Peyer's patch (tissue), 4 donors: ENCODE measurements at places on chromosomes 4 and X. TPM values are rescaled to one million over a fixed set of nuclear protein-coding genes. Genes with fewer than 3 reads are reported as not detected.
A peak's percentile ranks its signal among the peaks of the same experiment; 100 is the strongest.

PPEF2 gene
- total RNA-seq, result not detected

GRCh38 chr4:161359491-161359890, 804.3 kb downstream of the FSTL5 start:
- no peaks in the 10 kb centered on the region for H3K4me1 ChIP-seq
- no peak for DNase-seq
- H3K4me3 ChIP-seq, result no peak overlapping the region

MSANTD1 gene
- total RNA-seq, result 0.35 TPM

- H3K4me1 ChIP-seq, result no peaks in the 10 kb centered on the region
- H3K27me3 ChIP-seq, result no peaks in the 10 kb centered on the region
- H3K27ac ChIP-seq, result no peak overlapping the region
- DNase-seq, result no peak
These were observed 86.8 kb downstream of the WDFY3 start for GRCh38 chr4:84879651-84880200.

GRCh38 chr4:142801966-142802365, 44.1 kb downstream of the INPP4B start:
- no peak overlapping the region for H3K4me3 ChIP-seq
- no peak overlapping the region for H3K27ac ChIP-seq
- H3K4me1 ChIP-seq, result no peaks in the 10 kb centered on the region
- DNase-seq, result no peak

- H3K36me3 ChIP-seq, result no peaks in the 10 kb centered on the region
- no peaks in the 10 kb centered on the region for H3K27me3 ChIP-seq
- DNase-seq, result no peak
- H3K27ac ChIP-seq, result peak overlapping the region; percentile 50
These were observed 480 bp upstream of the RADX start for GRCh38 chrX:106611317-106611678.

DNA sequence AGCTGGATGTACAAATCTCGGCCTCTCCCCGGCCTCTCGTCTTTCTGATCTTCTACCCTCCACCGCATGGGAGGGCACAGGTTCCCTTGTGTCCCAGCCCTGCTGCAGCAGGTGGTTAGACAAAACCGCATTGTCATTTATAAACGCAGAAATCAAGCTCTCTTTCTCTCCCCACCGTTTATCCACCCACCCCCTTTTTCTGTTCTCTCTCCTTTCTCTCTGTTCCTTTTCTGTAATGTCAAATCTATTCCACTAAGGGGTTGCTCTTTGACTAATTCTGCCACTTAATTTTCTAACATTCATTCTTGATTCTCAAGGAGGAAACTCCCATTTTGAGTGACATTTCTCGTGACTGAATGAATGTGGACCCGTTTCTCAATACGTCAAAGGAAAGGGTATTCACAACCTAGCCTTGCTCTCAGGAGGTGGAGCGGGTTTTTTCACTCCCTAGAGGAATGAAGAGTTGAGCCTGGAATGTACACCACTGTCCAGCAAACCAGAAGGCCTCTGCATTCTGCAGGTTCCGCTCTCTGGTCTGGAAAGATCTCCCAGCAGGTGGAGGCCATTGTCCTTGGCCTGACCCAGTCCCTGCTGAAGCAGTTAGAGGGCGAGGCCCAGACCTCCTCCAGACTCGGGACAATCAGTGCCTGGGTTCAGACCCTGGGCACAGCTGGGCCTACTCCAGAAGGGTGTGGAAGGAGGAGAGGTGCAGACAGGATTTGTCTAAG, 70.9 kb upstream of the ENPP6 start:
- peak overlapping the region; percentile 50 for H3K27ac ChIP-seq
- no peak for DNase-seq
- no peaks in the 10 kb centered on the region for H3K36me3 ChIP-seq

DNA sequence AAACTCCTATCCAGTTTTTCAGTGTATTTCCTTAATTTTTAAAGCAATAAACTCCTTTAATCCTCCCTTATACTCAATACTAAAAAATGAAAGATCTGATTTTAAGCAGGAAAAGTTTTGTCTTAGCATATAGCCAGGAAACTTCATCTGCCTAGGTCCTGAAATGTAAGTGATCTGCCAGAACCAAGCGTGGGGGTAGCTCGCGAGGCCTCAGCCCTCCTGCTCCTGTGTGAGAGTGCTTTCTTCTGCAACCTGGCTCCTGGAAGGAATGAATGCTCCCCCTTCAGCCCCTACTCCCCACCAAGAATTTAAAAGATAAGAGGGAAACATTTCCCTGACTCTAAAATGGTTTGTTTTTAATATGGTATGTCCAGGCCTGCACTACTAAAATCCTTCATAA, 160.1 kb downstream of the CBR4 start:
- no peak overlapping the region for H3K4me3 ChIP-seq
- H3K36me3 ChIP-seq, result no peaks in the 10 kb centered on the region
- DNase-seq, result no peak
- H3K27me3 ChIP-seq, result no peaks in the 10 kb centered on the region

DNA sequence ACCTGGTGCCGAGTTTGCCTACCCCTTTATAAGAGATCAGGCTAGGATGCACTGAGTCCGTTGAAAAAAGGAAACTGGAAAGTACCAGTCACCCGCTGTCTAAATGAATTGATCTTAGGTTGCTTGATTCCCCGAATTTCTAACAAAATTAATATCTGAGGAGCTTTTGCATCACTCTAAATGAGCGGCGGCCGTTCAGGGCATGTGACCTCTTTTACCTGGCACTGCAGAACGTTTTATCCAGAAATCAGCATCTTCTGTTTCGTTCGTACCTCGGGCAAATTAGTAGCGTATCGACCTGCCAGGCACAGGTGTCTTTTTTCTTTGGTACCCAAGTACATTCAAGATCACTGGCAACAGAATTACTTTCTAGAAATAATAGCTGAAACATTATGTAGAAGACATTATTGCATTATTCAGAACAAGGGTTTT, 876 bp downstream of the KLHL2 start:
- no peak overlapping the region for H3K27ac ChIP-seq
- H3K4me1 ChIP-seq, result peaks cover 3% of the 10 kb centered on the region
- H3K27me3 ChIP-seq, result no peaks in the 10 kb centered on the region
- no peaks in the 10 kb centered on the region for H3K36me3 ChIP-seq

AMBN gene
- not detected for total RNA-seq

- DNase-seq, result no peak
- no peak overlapping the region for H3K27ac ChIP-seq
- H3K27me3 ChIP-seq, result no peaks in the 10 kb centered on the region
- H3K4me1 ChIP-seq, result no peaks in the 10 kb centered on the region
- H3K36me3 ChIP-seq, result no peaks in the 10 kb centered on the region
- no peak overlapping the region for H3K4me3 ChIP-seq
These were observed 39.6 kb downstream of the ZNF827 start for GRCh38 chr4:145898926-145899531.

GRCh38 chr4:8417071-8417614, 23.4 kb downstream of the ACOX3 start:
- peaks cover 30% of the 10 kb centered on the region for H3K36me3 ChIP-seq
- H3K27ac ChIP-seq, result no peak overlapping the region
- no peaks in the 10 kb centered on the region for H3K27me3 ChIP-seq
- DNase-seq, result no peak
- no peaks in the 10 kb centered on the region for H3K4me1 ChIP-seq

MAP3K15 gene
- total RNA-seq, result not detected

MMAA gene
- total RNA-seq, result 9.3 TPM

ETNPPL gene
- not detected for total RNA-seq

SH3D19 gene
- 248 TPM for total RNA-seq

PCDH18 gene
- total RNA-seq, result 16.0 TPM

GRCh38 chr4:177006331-177006730, 213.6 kb upstream of the VEGFC start:
- no peak overlapping the region for H3K27ac ChIP-seq
- H3K4me3 ChIP-seq, result no peak overlapping the region
- no peak for DNase-seq
- no peaks in the 10 kb centered on the region for H3K4me1 ChIP-seq

ADH1B gene
- total RNA-seq, result 72.0 TPM

DNA sequence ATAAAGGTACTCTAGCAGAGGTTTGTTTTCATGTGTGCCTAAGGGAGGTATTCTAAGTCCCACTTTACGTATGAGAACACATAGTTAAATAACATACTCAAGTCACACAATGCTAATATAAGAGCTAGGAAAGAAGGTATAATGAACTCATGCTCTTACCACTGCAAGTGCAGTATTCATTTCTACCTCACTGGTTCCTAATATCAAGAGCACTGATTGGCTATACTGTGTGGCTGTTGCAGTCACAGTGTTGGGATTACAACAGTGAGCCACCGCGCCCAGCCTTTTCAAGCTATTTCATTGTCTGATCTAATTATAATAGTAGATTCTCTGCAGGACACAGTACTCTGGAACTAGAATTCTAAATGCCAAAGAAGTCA, 84.0 kb downstream of the PDS5A start:
- H3K36me3 ChIP-seq, result no peaks in the 10 kb centered on the region
- no peak overlapping the region for H3K27ac ChIP-seq
- H3K4me3 ChIP-seq, result no peak overlapping the region
- no peak for DNase-seq

GRCh38 chr4:141680060-141680459, 43.7 kb downstream of the IL15 start:
- H3K4me1 ChIP-seq, result no peaks in the 10 kb centered on the region
- H3K27ac ChIP-seq, result no peak overlapping the region
- H3K4me3 ChIP-seq, result no peak overlapping the region
- DNase-seq, result no peak
- H3K36me3 ChIP-seq, result no peaks in the 10 kb centered on the region
- no peaks in the 10 kb centered on the region for H3K27me3 ChIP-seq

DNA sequence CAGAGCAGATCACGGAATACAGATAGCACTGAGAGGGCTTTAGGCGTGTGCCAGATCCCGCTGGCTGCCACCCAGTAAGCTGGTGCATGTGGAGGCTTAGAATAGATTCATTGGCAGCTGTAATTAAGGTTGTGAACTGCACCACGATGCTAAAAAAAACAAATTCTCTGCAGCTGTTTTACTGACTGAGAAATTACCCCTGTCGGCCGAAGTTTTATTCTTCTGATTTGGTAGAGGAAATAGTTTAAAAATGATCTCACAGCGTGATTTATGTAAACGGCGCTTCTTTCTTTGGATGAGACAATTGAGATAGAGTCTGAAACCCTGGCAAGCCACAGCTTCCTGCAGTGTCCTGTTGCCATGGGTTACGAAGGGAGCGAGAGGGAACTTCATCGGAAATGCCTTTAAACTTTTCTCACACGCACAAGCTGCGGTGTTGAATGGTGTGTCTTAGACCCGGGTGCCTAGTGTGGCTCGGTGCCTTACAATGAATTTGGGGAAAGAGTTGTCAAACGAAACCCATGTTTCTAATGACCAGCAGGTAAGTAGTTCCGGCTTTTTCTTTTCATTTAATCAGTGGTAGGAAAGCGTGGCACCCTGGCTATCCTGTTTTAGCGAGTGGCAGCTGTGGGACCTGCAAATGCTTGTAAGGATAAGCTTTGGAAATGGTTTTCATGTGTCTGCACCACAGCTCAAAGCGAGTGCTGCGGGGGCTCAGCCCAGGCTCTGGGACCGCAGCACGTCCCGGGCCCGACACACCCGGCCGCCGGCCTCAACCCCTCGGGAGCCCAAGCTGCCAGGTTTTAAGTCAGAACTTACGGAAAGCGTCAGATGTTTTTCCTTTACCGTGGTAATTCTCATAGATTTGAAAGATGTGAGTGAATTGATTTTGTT, 71.7 kb upstream of the HGFAC start:
- H3K4me1 ChIP-seq, result no peaks in the 10 kb centered on the region
- H3K27me3 ChIP-seq, result no peaks in the 10 kb centered on the region
- DNase-seq, result no peak
- peak overlapping the region; percentile 9 for H3K4me3 ChIP-seq
- no peaks in the 10 kb centered on the region for H3K36me3 ChIP-seq

LEF1 gene
- 0.53 TPM for total RNA-seq

- no peaks in the 10 kb centered on the region for H3K27me3 ChIP-seq
- no peaks in the 10 kb centered on the region for H3K36me3 ChIP-seq
- H3K4me3 ChIP-seq, result no peak overlapping the region
- no peak overlapping the region for H3K27ac ChIP-seq
- no peak for DNase-seq
- H3K4me1 ChIP-seq, result no peaks in the 10 kb centered on the region
These were observed 69.8 kb downstream of the ZFX start for GRCh38 chrX:24219320-24219719.

SMIM31 gene
- 17.3 TPM for total RNA-seq

- H3K27me3 ChIP-seq, result no peaks in the 10 kb centered on the region
- no peaks in the 10 kb centered on the region for H3K36me3 ChIP-seq
- H3K4me1 ChIP-seq, result no peaks in the 10 kb centered on the region
- H3K4me3 ChIP-seq, result no peak overlapping the region
These were observed 611.0 kb upstream of the PABPC4L start for GRCh38 chr4:134812611-134813010.

GRCh38 chr4:115260195-115260594, 146.8 kb upstream of the NDST4 start:
- H3K27me3 ChIP-seq, result no peaks in the 10 kb centered on the region
- no peaks in the 10 kb centered on the region for H3K36me3 ChIP-seq
- DNase-seq, result no peak
- H3K27ac ChIP-seq, result no peak overlapping the region

- no peak overlapping the region for H3K27ac ChIP-seq
- no peaks in the 10 kb centered on the region for H3K36me3 ChIP-seq
- H3K27me3 ChIP-seq, result no peaks in the 10 kb centered on the region
- DNase-seq, result no peak
- no peak overlapping the region for H3K4me3 ChIP-seq
These were observed 146.5 kb downstream of the AFAP1 start for GRCh38 chr4:7793186-7793585.

- DNase-seq, result no peak
- no peak overlapping the region for H3K27ac ChIP-seq
- H3K4me3 ChIP-seq, result no peak overlapping the region
- no peaks in the 10 kb centered on the region for H3K27me3 ChIP-seq
- no peaks in the 10 kb centered on the region for H3K36me3 ChIP-seq
These were observed 130.3 kb downstream of the ADGRA3 start for GRCh38 chr4:22385611-22386011.

DNA sequence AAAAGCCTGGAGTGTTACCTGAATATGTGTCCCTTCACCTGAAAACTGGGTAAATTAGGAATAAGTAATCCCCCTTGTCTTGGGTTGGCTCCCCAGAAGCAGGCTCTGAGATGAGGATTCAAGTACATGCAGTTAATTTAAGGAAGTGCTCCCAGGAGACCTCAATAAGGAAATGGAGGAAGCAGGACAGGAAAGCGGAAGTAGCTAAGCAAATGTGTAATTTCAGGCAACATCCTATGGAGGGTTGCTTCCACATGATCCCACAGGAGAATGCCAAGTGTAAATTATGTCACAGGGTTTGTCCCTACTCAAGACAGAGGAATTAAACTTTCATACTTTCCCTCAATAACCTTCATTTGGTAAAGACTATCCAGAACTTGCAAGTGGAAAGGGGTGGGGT, 48.1 kb upstream of the ARHGEF6 start:
- no peaks in the 10 kb centered on the region for H3K4me1 ChIP-seq
- no peak overlapping the region for H3K27ac ChIP-seq
- H3K27me3 ChIP-seq, result no peaks in the 10 kb centered on the region
- no peak for DNase-seq
- H3K4me3 ChIP-seq, result no peak overlapping the region

GRCh38 chrX:41110801-41111625, 25.8 kb downstream of the USP9X start:
- no peaks in the 10 kb centered on the region for H3K36me3 ChIP-seq
- H3K27me3 ChIP-seq, result no peaks in the 10 kb centered on the region
- no peak overlapping the region for H3K27ac ChIP-seq
- H3K4me3 ChIP-seq, result no peak overlapping the region
- no peak for DNase-seq

SORCS2 gene
- total RNA-seq, result 9.9 TPM

GRCh38 chr4:6201580-6202091, 1.3 kb upstream of the JAKMIP1 start:
- H3K27me3 ChIP-seq, result no peaks in the 10 kb centered on the region
- DNase-seq, result no peak
- H3K27ac ChIP-seq, result no peak overlapping the region

MAGED2 gene
- total RNA-seq, result 65.9 TPM

- H3K36me3 ChIP-seq, result no peaks in the 10 kb centered on the region
- DNase-seq, result no peak
- H3K4me1 ChIP-seq, result no peaks in the 10 kb centered on the region
These were observed 220.6 kb downstream of the SNCA start for GRCh38 chr4:89616382-89616781.
